ENCODE measurements at places on chromosomes 4 and X. TPM values are rescaled to one million over a fixed set of nuclear protein-coding genes. Genes with fewer than 3 reads are reported as not detected.

DNA sequence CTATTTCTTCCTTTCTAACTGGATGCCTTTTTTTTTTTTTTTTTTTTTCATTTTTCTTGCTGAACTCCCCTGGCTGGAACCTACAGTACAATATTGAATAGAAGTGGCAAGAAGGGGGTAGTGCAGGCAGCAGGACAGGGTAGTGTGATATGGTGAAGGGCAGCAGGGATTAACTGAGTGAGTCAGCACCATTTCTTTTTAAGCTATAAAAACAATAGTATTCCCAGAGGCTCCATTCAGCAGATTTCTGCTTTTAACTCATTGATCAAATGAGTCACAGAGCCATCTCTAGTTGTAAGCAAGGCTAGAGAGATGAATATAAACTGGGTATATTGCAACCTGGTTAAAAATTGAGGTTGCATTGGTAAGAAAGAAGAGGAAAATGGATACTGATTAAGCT lies 53.6 kb upstream of the SETD7 start:
- DNase-seq: no peak

DNA sequence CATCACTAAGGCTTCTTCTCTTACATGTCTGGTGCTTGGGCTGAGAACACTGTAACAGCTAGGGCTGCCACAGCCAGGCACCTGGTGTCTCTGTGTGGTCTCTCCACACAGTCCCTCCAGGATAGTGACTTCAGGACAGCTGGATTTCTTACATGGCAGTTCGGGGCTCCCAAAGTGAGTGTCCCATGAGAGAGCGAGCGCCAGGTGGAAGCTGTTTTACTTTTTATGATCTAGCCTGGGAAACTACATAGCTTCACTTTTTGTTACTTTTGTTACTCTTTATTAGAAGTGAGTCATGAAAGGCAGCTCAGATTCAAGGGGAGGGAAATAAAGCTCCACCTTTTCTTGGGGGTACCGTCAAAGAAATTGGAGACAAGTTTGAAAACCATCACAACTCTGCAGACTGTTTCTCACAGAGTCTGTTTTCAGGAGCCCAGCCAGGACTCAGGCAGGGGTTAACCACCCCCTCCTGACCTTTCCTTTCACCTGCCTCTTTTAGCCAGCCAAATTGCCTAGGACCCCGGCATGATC lies 373.0 kb downstream of the MID1IP1 start:
- no peak for DNase-seq

GRCh38 chr4:77821775-77822174 lies 2.6 kb upstream of the CNOT6L start:
- DNase-seq: no peak

GRCh38 chr4:10186228-10187214 lies 69.9 kb upstream of the WDR1 start:
- DNase-seq: no peak

GRCh38 chr4:185210102-185210981 lies 944 bp downstream of the SNX25 start:
- peak; percentile 26 for DNase-seq

DNA sequence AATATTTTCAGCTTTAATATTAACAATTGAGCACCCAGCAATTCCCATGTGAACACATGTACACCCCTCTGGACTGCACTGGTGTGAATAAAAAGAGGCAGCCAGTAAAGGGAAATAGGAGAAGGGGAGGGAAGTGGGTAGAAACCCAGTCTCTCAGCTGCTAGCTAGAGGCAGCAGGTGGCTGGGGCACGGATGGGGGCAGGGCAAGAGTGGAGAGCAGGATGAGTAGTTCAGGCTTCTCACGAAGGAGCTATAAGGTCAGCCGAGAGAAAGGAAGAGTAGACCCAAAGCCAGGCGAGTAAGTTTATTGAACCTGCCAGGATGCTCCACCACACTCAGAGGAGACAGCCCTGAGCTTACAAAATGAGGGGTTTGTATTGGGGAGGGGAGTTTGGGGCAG lies 184.8 kb upstream of the MTMR8 start:
- no peak for DNase-seq

DNA sequence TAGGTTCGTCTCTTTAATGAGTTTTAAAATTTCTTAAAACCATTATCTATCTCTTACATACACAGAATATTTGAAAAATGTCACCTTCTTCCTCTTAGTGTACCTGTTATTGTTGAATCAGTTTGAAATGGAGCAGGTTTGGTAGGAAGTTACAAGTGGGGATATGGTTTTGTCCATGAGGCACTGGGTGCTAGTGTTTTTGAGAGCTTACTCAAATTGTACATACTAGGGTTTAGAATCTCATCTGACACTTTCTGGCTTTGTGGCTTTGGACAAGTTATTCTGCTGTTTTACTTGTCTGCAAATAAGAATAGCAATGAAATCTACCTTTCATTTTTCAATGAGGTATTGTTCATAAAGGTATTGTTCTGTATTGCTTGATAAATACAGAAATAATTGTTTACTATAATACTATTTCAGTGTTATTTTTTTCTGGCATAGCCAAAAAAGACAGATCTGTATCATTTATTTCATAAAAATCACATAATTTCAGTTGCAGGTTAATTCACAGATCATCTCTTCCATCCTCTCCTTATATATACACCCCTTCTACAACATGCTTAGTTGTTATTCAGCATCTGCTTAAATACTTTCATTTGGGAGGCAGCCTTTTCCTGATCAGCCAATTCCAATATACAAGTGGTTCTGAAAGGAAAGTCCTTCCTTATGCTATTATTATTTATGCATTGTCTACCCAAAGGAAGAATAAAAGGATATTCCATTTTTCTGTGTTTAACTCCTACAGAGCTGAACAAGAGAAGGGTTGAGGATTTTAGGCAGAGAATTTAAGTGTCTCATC lies 13.3 kb downstream of the NCAPG start:
- no peak for DNase-seq

DNA sequence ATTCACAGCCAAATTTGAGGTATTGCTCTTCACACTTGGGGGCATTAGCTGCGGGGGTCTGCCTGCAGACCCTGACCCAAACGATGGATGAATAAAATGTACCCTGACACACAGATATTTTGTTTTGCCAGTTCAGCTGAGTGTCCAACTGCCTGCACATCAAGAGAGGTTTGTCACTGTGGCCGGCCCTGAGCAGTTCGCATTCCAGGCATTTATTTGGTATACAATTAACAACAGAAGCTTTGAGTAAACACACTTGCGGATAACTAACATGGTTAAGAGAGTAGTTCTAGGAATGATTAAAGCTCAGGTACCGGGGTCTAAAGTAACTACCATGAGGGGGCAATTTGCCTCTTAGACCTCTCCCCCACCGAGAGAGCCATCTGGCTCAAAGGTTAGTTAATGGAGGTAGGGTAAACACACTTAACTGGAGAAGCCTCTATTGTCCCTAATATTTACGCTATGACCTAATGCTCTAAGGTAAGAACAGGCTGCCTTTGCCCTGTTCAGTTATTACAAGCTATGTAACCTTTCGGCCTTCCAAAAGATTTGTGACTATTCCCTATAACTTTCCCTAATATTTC lies 162.0 kb downstream of the SNCA start:
- no peak for DNase-seq

DNA sequence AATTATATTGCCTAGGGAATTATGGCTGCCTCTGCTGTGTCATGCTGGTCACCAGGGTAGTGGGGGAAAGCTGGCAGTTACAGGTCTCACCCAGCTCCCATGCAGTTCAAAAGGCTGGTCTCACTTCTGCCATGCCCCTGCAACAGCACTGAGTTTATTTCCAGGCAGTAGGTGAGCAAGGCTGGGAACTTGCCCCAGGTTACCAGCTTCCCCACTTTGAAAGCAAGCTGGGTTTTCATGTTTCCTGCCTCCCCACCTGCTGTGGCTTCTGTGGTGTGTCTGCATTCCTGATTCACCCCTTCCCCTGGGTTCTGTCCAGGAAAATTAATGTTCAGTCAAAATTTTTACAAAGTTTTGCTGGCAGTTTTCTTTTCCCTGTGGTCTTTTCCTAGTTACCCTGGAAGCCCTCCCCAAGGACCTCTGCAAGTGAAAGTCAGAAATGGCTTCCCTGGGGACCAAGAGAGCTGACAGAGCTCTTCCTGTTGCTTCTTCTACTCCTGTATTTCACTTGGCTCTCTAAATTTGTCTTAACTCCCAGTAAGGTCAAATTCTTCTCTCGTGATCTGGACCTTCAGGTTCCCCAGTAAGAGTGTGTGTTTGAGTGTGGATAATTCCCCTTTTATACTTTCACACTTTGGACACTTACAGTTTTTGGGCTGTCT lies 58.5 kb upstream of the AGTR2 start:
- no peak for DNase-seq

DNA sequence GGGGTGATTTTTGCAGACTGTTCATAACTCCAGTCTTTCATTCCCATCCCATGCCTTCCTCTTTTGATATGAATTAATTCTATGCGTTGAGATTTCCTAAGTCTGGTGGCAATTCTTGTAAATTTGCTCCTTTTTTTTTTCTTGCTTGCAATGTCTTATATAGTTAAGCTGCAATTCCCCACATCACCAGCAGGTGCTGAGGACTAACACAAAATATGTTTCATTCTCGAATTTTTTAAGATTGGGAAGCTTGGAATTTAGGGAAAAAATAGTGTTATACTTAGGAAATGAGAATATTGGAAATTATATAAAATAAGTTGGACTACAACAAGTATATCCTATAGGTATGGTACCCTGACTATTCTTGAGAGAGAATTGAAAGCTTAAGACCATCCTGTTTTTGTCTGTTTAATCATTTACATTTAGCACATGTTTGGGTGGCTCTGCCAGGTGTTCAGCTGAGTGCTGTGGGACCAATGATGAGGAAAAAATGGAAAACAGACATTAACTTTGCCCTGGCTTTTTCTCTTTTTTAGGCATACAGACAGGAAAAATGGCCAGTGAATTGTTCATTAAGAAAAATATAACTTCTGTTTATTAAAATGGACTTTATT lies 30.2 kb downstream of the AFF2 start:
- no peak for DNase-seq

DNA sequence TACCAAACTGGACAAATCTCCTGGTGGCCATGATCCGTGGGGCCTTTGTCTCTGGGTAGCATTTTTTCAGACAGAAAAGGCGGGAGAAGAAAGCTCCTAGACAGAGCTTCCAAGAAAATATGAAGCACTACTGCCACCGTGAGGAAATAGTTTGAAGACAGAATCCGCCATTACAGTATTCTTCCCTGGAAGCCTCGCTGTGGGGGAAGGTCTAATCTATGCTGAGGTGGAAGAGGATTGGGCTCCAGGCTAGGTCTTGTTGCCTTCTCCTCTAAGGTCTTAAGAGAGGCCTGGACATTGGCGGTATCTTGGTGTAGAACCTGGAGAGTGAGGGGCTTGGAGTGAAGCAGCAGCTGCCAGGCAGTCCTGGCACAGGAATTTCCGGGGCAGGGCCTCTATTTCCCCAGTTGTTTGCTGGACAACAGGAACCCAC lies 218.9 kb downstream of the OR13H1 start:
- DNase-seq: no peak

- no peak for DNase-seq
Measured at GRCh38 chrX:118702741-118703140, 24.7 kb upstream of the IL13RA1 start.

GRCh38 chr4:20416800-20417199 lies 165.1 kb downstream of the SLIT2 start:
- DNase-seq: no peak

DNA sequence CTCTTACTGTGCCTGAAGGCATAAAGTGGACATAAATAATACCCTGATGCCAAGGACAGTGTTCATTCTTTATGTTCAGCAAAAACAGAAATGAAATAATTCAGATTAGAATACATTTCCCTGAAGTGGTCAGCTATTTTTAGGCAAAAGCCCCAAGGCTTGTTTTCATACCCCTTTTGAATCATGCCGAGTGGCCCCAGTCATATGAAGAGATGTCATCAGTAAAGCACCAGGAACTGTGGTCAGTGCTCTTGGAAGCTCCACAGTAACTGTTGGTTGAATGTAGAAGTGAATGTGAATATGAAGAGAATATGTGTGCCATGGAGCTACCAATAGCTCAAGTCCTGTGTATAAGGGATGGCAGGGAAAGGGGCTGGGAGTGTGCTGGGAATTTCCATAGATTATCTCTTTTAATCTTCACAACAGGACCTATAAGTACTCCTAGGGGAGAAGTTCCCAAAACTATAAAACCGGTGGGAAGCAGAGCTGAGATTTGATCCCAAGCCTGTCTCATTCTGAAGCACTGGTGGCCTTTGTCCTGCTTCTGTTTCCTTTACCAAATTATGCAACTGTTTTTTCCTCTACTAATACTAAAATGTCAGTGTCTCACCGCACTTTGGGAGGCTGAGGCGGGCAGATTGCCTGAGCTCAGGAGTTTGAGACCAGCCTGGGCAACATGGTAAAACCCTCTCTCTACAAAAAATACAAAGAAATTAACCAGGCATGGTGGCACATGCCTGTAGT lies 52.6 kb downstream of the FNIP2 start:
- DNase-seq: no peak

GRCh38 chrX:47358387-47359065 lies 11.9 kb upstream of the ZNF157 start:
- no peak for DNase-seq

- no peak for DNase-seq
Measured at GRCh38 chrX:135890087-135890585, 3.1 kb downstream of the CT45A10 start.

- DNase-seq: no peak
Measured at GRCh38 chrX:41090568-41091238, 5.5 kb downstream of the USP9X start.

DNA sequence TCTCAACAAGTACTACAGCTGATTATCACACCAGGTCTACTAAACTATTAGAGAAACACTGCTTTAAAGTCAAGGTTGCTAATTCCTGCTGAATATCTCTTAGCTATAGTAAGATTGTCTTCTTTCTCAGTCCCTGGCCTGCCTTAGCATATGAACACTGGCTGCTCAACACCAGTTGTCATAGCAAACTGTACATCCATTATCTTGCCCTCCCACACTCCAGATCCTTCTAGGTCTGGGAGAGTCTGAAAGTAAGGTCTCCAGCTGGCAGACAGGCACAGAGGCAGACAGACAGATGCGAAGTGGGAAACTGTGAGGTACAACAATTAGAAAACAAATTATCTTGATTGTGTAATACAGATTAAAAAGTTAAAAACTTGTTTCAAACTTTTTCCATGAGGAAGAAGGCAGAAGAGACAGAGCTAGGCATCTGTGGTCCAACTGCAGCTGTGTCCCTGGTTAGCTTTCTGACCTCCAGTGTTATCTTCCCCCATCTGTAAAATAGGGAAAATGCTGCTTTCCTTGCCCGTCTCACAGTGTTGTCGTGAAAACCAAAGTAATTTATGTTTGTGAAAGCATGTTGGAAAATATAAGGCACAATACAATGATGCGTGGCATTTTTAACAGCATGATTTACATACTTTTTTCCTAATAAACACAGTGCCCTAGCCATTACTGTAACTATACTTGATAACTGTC lies 133.8 kb downstream of the KLHL13 start:
- DNase-seq: no peak

L1CAM gene
- 2.3 TPM for total RNA-seq

GABRG1 gene
- not detected for total RNA-seq

NSUN7 gene
- not detected for total RNA-seq

LUZP4 gene
- total RNA-seq: not detected

LRIT3 gene
- total RNA-seq: 0.30 TPM

GDI1 gene
- 189 TPM for total RNA-seq

SCD5 gene
- total RNA-seq: 0.60 TPM

FGB gene
- not detected for total RNA-seq

CCDC160 gene
- total RNA-seq: not detected

IL13RA1 gene
- 0.94 TPM for total RNA-seq

SHISA3 gene
- total RNA-seq: not detected
